ENCODE measurements at places on chromosomes 7 and 10.

GRCh38 chr7:70589590-70589989 lies 542.4 kb upstream of the GALNT17 start:
- DNase-seq, result no peak

DNA sequence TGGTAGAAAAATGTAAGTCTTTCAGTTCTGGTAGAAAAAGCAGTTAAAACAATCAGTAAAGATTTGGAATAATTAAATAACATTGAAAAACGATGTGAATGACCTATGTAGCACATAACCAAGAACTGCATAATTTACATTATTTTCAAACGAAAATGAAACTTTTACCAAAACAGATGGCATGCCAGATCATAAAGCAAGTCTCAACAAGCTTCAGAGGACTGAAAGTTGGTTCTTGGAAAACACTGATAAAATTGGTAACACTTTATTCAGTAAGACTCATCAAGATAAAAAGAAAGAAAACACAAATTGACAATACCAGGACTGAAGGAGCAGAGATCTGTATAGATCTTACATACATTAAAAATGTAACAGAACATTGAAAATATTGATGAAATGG lies 92.8 kb downstream of the VIPR2 start:
- no peak for DNase-seq

- DNase-seq, result no peak
Observed at GRCh38 chr10:18689498-18689897, 30.3 kb downstream of the ARL5B start.

DNA sequence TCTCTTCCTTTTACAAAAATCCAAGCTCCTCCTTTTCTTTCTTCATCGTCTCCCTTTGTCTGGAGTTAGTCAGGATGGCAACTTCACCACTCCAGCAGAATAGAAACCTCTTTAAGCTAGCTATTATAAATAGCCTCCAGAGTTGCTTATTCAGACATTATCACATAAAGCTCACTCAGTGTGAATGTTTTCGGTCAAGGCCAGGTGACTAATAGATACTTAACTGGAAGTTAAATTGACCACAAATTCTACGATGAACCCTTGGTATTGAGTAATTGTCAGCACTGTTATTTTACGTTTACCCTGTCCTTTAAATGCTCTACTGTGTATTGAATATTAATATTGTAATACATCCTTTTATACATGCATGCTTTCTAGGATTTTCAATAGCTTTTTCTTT lies 340.4 kb downstream of the OTUD1 start:
- DNase-seq, result no peak

GRCh38 chr10:33153251-33153967 lies 181.1 kb downstream of the NRP1 start:
- no peak for DNase-seq

DNA sequence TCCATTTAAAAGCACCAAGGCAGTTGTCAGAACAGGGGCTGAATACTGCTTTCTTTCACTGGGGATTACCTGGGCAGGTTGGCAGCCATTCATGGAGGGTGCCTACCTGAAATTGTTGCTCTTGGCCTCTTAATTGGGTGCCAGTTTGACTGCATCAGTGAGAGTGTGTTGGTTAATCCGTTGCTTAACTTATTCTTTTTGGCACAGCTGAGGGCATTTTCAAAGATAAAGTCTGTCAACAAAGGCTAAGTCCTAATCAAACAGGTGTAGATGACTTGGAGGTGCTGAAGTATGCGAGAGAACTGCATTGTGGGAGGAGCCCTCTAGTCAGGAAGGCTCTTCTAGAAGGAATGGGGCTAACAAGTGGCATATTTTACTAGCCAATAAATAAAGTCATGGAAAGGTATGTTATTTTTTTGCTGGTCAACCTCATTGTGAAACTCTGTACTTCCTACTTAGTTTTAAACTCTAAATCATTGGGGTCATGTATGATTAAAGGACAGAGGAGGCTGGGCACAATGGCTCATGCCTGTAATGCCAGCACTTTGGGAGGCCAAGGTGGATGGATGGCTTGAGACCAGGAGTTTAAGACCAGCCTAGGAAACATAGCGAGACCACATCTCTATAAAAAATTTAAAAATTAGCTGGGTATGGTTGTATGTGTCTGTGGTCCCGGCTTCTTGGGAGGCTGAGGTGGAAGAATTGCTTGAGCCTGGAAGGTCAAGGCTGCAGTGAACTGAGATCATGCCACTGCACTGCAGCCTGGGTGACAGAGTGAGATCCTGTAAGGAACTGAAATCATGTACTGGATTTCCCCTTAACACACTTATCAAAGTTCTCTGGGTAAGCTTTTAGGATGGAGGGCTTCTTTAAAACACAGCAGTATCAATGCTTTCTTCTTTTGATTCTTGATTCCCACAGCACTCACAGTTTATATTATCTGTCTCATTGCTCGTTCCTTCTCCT lies 134.1 kb downstream of the LRMDA start:
- no peak for DNase-seq

GRCh38 chr10:74165530-74165901 lies 14.5 kb downstream of the ADK start:
- no peak for DNase-seq

GRCh38 chr7:121385800-121386179 lies 10.3 kb downstream of the FAM3C start:
- DNase-seq, result no peak

GRCh38 chr10:102133373-102134195 lies 744 bp downstream of the PPRC1 start:
- DNase-seq, result no peak

DNA sequence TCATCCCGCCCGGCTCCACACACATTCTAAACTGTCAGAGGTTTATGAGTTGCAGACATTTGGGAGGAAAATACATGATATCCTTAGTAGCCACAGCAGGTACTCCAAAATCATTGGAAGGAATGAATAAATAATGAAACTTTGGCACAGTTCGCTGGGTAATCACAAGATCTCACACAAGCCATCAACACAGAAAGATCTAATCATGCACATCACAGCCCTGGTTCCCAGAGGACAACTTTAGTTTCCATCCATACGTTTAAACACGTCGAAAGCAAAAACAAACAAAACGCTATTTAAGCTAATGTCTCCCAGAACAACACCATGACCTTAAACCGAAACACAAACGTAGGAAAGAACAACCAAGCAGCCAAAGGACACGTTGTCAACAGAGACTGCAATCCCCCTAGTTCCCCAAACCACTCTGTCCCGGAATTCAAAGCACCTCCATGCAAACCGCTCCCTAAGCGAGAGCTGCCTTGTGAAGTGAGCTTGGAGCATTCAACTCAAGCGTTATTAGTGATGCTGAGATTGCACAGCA lies 12.3 kb downstream of the SVIL start:
- DNase-seq, result no peak

GRCh38 chr10:69345402-69345801 lies 67.1 kb downstream of the HK1 start:
- no peak for DNase-seq

DNA sequence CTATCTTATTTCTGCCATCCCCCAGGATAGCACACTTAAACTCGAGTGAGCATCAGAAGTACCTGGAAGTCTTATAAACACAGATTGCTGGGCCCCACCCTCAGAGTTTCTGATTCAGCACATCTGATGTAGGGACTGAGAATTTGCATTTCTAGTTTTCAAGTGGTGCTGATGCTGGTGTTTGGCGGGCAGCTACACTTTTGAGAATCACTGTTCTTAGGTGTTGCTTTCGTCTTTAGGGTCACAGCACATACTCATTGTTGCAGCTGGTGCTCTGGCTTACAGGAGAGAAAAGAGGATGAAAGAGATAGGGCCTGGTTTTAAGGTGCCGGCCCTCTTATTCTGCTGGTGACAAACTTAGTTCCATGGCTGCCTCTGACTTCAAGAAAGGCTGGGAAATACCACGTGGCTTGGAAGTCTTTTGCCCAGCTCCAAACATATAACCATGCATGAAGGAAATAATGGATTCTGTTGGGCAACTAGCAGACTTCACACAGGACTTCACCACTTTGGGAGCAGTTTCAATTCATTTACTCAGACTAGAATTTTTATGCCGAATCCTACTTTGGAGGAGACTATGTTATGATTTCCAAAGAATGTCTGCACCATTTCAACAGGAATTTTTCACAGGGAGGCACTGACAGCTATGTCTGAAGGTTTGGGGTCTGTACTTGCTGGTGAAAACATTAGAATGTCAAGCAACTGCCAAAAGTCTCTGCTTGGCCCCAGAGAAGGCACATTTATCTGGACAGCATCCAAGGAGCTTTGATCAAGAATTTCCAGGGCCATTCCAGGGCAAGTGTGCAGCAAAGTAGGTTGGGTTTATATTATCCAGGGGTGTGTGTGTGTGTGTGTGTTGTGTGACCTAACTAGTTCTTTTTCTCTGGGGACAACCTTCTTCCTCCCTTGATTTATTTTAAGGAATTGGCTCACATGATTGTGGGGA lies 6.9 kb upstream of the MINDY4 start:
- no peak for DNase-seq

- DNase-seq, result no peak
Observed at GRCh38 chr7:72435925-72436480, 23.9 kb upstream of the CALN1 start.

GRCh38 chr10:28987555-28988320 lies 301.1 kb upstream of the LYZL1 start:
- DNase-seq, result no peak
